Activated T-cell treated with anti-CD3 and anti-CD28 coated beads for 4 hours (primary cell): ENCODE measurements at places on chromosomes 1 and 21.
A peak's percentile ranks its signal among the peaks of the same experiment; 100 is the strongest.

GRCh38 chr1:179824265-179824664, 53.3 kb downstream of the TOR1AIP2 start:
- no peak for DNase-seq

DNA sequence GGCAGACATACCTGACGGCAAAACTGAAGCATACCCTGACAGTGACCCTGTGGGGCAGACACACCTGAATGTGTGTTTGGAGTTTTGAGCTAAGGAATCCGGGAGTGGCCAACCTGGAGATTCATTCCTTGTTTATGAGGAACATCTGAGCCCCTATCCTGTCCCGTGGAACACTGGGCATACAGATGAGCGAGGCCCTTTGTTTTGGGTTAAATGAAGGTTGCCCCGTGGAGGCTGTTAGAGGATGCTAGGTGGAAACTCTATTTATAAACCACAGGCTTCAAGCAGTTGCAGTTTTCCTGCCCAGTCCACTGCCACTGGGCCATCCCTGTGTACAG, 18.1 kb downstream of the GALNT2 start:
- DNase-seq = no peak

DNA sequence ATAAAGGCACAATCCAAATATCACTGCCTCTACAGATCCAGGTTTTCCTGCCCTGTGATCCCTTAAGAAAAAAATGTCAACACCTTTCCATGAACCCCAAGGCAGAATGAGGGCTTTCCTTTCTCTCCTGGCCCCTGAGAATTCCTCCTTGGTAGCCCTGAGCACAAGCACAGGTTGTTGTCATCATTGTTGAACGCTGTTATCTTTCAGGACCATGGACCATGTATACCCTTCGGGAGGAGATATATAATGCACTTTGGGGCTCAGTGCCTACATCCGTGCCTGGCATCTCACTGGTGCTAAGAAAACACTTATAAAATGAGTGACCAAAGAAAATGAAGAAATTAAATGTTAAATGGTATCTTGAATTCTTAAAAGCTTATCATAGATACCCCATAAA, 296.2 kb downstream of the SETD4 start:
- DNase-seq = no peak

- DNase-seq = no peak
Measured at GRCh38 chr1:1299686-1300351, 7.9 kb downstream of the ACAP3 start.

DNA sequence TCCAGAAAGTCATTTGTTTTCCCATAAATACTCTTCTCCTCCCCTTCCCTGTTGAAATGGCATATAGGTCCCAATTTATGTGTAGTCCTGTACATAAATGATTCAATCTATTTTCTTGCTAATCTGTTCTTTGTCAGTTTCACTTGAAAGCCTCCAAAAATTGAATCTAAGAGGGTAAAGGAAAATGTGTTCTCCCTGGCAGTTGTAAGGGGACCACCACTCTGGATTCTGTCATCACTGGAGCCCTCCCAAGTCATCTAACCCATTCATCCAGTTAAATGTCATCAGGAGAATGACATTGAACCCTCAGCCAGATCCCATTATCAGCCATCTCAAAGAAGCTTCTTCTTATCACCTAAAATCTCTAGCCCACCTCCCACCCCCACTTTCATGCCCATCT, 35.0 kb upstream of the RNF2 start:
- no peak for DNase-seq

- DNase-seq = no peak
Measured at GRCh38 chr1:81733480-81733879, 67.3 kb upstream of the ADGRL2 start.

DNA sequence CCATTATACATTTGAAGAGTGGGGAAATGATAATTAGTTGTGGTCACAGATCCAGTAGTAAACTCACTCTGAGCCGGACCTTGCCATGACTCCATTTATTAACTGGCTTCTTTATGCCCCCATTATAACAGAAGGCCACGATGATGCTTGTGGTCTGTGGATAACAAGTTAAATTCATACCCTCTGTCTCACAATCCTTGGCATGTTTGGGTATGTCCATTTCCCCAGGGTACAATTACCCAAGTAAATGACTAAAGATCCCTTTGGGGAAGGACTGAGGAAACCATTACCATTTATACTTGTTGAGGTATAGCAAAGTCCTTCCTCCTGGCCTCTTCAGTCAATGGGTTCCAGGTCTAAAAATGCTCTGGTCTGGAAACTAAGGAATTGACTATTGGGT, 7.3 kb upstream of the USP1 start:
- DNase-seq = no peak

- DNase-seq = peak; percentile 64
Measured at GRCh38 chr1:101238031-101238628, 1.3 kb downstream of the S1PR1 start.

DNA sequence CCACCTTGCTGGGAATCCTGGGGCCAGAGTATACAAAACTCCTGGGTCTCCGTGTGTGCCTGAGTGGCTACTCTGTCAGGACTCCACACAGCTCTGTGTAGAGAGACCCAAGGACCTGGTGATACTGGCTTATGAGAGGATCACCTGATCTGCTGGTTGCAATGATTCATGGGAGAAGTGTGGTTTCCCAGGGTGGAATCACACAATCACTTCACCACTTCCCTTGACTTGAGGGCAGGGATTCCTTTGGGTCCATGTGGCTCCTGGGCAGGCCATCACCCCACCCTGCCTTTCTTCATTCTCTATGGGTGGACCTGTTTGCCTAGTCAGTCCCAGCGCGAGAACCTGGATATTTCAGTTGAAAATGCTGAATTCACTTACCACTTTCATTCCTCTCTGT, 13.3 kb downstream of the PRSS38 start:
- DNase-seq = no peak

- DNase-seq = no peak
Measured at GRCh38 chr1:44025816-44026215, 5.4 kb downstream of the SLC6A9 start.

GRCh38 chr1:172404121-172404520, 16.4 kb upstream of the C1orf105 start:
- no peak for DNase-seq

DNA sequence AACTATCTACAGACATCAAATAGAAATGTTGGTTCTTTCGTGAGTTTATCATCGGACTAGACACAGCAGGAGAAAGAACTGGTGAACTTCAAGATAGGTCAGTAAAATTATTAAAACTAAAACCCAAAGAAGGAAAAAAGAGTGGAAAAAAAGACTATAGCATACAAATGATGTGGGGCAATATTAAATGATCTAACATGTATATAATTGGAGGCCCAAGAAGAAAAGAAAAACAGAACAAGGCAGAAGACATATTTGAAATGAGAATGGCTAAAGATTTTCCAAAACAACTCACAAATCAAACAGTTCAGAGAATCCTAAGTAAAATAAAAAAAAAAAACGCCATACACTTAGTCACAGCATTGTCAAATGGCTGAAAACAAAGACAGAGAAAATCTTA, 101.8 kb downstream of the PCNX2 start:
- DNase-seq = no peak

GRCh38 chr1:171800342-171800741, 18.9 kb downstream of the METTL13 start:
- DNase-seq = no peak

DNA sequence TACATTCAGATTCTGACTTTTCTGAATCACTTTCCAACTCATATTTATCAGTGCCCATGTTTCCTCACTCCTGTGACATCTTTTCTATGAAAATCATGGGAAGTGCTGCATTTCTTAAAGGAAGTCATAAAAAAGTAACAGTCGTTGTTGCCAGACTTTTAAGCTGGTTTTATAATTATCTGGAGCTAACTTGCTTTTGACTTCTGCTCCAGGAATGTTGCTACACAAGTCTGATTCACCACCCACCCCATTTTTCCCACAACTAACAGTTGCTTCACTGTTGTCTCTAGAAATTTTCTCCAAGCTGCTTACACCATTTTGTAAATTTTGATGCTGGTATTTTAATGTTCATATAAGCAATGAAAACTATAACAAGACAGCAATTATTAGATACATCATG, 12.2 kb downstream of the FCRLB start:
- DNase-seq = no peak

DNA sequence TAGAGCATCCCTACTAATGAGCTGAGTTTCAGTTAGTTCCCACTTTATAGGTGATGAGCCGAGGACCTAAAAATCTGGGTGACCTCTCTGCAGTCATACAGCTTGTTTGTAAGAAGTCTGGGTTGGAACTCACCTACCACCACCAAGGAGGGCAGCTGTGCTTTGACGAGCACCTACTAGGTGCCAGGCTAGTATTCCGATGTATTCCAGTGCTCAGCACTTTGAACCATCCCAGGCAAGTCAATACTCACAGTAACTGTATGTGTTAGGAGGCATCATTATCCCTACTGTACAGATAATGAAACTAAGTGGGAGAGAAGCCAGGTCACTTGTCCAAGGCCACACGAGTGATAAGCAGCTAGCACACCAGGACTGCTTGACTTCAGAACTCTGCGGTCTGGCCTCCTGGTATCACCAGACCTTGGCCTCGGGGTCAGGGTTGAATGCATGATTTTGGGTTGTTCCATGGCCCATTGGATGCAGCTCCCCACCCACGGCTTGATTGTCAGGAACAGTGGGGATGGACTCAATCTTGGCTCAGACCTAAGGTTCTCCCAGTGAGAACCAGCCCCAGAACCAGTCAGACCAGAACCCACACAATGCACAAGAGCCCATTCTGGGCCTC, 20.7 kb downstream of the ECE1 start:
- no peak for DNase-seq

GRCh38 chr1:53485478-53486394, 26.5 kb downstream of the DMRTB1 start:
- DNase-seq = peak; percentile 41

- DNase-seq = no peak
Measured at GRCh38 chr1:184283999-184284398, 102.8 kb upstream of the C1orf21 start.

DNA sequence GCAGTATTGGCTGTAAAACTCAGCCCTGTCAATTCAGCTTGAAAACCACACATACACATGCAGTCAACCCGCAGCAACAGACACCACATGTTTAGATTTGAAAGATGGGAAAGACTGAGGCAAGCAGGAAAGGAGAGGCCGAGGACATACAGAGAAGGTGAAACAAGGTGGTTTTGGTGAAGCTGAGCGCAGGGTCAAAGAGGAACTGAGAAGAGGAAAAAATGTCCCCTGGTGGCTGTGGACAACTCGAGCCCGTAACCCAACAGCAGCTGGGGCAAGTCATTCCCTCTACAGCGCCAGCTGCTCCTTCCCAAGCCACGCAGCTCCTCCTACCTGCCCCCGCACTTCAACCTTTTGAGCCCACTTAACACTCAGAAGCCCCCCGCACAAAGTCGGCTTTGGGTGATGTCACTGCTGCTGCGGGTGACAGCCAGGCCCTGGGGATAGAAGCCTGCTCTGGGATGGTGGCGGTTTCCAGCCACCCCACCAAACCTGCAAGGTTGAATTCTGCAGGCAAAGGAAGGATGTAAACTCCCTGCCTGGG, 63.0 kb downstream of the KCNN3 start:
- DNase-seq = no peak

DNA sequence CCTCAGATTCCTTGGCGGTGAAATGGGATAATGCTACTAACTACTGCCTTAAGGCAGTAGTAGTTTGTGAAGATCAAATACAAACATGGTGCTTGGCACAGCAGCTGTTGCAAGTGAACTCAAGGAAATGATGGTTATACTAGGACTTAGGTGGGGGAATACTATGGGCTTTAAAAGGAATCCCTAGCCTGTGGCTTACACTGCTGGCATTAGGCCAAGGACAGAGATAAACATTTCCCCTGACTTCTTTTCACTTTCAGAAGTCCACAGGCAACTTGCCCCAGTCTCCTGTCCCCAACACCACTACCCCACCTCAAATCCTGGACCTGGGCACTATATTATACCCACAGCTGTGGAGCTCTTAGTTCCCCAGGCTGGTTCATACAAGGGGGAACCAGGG, 13.1 kb upstream of the VAMP4 start:
- DNase-seq = no peak

DNA sequence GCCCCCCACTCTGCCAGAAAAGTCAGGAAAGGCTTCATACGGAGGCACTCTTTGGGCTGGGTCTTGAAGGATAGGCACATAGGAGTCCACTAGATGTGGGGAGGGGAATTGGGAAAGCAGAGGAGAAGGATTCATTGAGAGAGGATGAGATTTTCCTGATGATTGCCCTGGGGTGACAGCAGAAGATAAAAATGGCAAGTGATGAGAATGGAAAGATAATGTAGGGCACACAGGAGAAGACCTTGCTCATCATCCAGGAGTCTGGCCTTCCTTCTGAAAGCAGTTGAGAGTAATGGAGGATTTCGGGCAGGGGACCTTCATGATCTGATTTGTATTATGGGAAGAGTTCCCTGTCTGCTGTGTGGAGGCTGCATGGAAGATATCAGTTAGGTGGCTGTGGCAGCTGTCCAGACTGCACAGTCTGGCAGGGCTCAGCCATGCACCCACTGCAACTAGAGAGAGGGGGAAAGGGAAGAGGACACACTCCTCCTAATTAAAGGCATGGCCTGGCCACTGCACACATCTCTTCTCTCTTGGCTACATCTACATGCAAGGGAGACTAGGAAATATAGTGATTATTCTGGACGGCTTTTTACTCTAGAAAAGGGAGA, 9.6 kb upstream of the FABP3 start:
- DNase-seq = no peak

GRCh38 chr1:234395297-234395696, 22.0 kb downstream of the COA6 start:
- DNase-seq = no peak

GRCh38 chr1:203439131-203439730, 36.4 kb upstream of the PRELP start:
- no peak for DNase-seq

GRCh38 chr1:200738327-200738948, at the start of gene CAMSAP2:
TSS of gene CAMSAP2 (plus strand) at chr1:200738893. CDS start at chr1:200739828, 935 bp downstream.
- DNase-seq = peak; percentile 61

DNA sequence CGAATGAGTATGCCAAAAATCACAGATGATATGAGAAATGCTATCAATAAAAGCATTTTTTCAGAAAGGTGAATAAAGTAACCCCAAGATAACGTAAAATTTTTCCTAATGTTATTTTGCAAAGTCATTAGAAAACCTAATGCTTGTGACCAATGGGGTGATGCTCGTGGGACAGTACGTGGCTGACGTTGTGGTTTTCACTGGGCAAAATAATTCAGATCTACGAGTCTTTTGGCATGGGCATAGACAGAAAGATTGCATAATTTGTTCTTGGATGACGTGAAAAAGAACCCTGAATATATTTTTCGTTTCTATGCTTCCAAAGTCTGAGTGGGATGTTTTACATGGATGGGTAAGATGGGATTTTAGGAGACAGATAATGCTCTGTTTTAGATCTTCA, 71.0 kb downstream of the PBX1 start:
- DNase-seq = no peak

DNA sequence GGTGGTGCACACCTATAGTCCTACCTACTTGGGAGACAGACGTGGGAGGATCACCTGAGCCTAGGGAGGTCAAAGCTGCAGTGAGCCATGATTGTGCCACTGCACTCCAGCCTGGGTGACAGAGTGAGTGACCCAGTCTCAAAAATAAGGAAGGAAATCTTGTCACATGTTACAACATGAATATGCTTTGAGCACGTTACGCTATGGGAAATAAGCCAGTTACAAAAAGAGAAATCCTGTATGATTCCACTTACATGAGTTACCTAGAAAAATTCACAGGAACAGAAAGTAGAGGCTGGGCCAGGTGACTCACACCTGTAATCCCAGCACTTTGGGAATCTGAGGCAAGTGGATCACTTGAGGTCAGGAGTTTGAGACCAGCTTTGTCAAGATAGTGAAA, 6.7 kb upstream of the PADI6 start:
- no peak for DNase-seq

- DNase-seq = no peak
Measured at GRCh38 chr1:176460544-176461336, 2.2 kb upstream of the PAPPA2 start.
